BJ (cell line): ENCODE measurements at places on chromosomes 5 and 9. TPM values are rescaled to one million over a fixed set of nuclear protein-coding genes. Genes with fewer than 3 reads are reported as not detected.

MZB1 gene
- polyA plus RNA-seq: not detected in 2 replicates

IL5 gene
- not detected in 2 replicates for polyA plus RNA-seq

GRCh38 chr5:132684491-132684890, 10.7 kb downstream of the IL4 start:
- no peak for DNase-seq

GRCh38 chr5:180910735-180911134, 11.8 kb downstream of the BTNL8 start:
- no peak for DNase-seq

- DNase-seq: no peak
Observed at GRCh38 chr5:88888848-88889188, 5.8 kb upstream of the MEF2C start.

- DNase-seq: no peak
Observed at GRCh38 chr9:35771943-35772342, 17.9 kb upstream of the MSMP start.

- DNase-seq: no peak
Observed at GRCh38 chr9:15293804-15294316, 13.2 kb downstream of the TTC39B start.
